ENCODE measurements at places on chromosomes 13 and 19.

- no peak for DNase-seq
Measured at GRCh38 chr19:491146-491741, 5.0 kb upstream of the MADCAM1 start.

- no peak for DNase-seq
Measured at GRCh38 chr13:51614350-51614786, 30.1 kb downstream of the WDFY2 start.

DNA sequence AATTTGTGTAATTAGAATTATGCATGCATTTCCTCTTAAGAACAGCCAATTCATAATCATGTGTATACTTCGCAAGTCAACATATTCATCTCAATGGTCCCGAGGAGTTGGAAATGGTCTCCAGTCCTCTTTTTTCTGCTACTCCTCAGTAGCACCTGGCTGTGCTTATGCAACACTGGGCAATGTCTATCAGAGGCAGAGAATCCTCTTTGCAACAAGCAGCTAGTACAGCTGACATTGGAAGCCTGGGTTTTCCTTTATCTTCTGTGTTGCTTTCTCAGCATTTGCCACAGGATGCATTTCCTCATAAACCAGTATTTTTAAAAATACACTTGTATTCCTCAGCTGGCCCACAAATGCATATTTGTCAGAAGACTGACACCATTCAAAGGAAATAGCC lies 405.3 kb upstream of the GPC6 start:
- DNase-seq = no peak

GRCh38 chr13:63629591-63629990 lies 2213.9 kb upstream of the PCDH20 start:
- DNase-seq = no peak

GRCh38 chr13:33150126-33150525 lies 133.9 kb downstream of the KL start:
- peak; percentile 96 for DNase-seq

DNA sequence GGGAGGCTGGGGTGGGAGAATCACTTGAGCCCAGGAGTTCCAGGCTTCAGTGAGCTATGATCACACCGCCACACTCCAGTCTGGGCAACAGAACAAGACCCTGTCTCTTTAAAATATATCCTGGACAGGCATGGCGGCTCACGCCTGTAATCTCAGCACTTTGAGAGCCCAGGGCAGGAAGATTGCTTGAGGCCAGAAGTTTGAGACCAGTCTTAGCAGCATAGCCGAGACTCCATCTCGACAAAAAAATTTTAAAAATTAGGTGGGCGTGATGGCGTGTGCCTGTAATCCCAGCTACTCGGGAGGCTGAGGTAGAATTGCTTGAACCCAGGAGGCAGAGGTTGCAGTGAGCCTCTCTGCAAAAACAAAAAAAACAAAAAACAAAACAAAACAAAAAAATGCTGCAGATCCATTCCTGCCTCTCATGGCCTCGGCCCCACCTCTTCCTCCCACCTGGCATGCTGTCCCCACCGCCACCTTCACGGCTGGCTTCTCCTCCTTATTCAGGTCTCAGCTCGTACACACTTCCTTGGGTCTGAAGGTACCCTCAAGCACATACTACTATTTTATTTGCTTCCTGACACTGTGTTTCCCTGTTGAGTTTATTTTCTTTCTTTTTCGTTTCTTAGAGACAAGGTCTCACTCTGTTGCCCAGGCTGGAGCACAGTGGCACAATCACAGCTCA lies 5.3 kb downstream of the RFX1 start:
- DNase-seq = no peak

DNA sequence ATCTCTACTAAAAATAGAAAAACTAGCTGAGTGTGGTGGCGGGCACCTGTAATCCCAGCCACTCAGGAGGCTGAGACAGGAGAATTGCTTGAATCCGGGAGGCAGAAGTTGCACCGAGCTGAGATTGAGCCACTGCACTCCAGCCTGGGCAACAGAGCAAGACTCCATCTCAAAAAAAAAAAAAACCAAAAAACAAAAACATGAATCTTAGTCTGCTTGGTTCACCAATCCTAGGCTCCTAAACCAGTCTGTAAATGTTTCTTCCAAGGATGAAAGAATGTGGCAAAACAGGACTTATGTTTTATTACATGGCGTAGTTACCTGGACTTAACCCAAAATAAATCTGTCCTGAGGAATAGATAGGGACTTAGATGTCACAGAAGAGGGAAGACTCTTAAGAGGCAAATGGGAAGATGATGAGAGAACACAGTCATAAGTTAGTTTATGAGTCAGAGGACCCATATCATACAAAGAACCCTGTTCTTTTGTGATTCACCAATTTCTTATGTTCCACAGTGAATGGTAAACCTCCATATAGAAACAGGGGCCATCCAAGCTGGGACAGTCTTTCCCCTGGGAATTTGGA lies 6.9 kb upstream of the FBXL3 start:
- no peak for DNase-seq

GRCh38 chr13:48728226-48728625 lies 74.5 kb downstream of the CYSLTR2 start:
- DNase-seq = no peak

DNA sequence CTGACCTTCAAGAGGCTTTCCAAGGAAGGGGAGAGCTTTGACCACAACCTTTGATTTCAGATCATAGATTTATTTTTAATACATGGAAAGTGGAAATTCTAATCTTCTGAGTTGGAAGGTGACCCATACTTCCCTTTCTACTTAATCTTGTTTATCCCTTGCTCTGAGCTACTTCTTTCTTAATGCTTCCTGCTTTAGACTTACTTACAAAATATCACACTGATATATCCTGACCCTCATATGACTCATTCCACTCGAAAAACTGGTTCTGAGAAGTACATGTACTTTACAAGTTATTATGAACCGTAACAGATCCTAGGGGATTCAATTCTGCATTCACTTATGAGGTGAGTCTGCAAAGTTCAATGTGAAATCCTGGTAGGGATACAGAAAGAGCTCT lies 76.2 kb upstream of the IRS2 start:
- no peak for DNase-seq

GRCh38 chr13:51643105-51643881 lies 59.0 kb downstream of the WDFY2 start:
- DNase-seq = no peak

DNA sequence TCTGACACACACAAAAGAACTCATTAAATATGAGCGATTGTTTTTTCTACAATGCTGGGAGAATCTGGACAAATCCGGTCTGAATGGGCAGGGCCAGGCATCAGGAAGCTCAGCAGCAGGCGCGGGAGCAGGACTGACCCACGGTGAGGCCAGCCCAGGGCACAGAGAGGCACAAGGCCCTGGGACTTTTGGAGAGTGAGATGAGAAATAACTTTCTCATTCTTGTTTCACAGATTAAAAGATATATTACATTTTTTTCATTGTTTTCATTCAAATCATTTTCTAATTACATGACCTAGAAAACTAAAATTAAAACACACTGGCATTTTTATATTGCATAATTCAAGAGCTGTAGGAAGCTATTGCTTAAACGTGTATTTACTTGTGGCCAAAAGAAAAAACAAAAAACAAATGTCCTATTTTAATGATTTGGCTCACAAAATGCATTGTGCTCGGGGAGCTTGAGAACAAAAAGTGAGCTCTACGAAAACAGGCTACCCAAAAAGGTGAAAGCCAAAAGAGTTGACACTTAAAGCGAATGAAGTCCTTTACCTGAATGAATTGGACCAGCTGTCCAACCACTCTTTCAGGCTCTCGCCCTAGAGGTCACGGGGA lies 133.1 kb downstream of the TNFRSF19 start:
- DNase-seq = no peak

DNA sequence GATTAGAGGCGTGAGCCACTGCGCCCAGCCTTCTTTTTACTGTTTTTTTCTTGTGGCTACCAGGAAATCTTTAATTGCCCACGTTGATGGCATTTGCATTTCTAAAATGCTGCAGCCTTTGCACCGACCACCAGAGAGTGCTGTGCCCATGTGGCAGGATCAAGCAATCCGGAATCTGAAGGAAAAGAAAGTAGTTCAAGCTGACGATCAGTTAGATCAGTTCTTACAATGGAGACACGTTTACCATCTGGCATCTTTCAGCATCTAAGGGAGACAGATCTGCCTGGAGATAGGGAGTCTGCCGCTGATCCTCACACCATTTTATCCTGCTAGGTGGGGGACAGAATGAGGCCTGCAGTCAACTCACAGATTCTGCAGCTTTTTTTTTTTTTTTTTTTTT lies 19.9 kb downstream of the TINCR start:
- peak; percentile 18 for DNase-seq

- no peak for DNase-seq
Measured at GRCh38 chr19:36819130-36819630, 19.0 kb downstream of the ZNF790 start.

GRCh38 chr13:44431150-44431549 lies 57.5 kb downstream of the SERP2 start:
- peak; percentile 31 for DNase-seq

DNA sequence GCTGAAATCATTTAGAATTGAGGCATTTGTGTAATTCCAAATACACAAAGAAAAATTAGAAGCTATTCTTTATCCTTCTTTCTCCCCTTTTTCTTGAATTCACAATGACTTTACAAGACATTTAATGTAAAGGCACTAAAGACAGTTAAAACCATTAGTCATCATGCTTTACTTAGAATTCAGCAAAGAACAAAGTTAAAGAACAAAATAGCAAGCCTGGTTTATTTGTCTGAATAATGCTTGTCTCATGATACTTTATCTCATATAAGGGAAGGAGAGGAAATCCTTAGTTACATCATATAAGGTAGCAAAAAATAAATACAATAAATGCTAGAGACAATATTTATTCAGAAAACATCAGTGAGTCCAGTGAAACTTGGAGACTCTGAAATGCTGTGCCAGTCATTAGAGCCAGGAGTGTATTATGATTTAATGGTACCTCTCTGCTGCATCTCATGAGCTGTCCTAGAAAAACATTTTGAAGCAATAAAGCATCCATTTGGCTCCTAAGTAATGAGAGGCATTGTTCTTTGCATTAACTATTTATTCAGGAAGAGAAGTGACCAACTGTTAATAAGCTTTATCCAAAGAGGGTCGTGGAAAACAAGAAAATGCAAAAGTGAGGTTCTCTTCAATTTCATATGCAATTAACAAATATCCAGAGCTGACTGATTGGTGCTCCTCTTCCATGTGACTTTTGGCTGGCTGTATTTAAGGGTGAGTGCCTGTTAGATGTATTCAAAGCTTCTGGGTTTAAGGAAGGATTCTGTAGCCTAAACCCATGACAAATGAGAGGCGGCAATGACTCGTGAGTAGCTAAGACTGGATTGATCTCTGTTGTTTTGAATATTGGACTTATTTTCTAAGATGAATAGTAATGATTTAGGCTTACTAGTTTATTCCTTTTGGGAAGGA lies 105.0 kb downstream of the DGKH start:
- no peak for DNase-seq
